A549 (cell line): ENCODE measurements at places on chromosomes 5 and 9.
A peak's percentile ranks its signal among the peaks of the same experiment; 100 is the strongest.

- no peak for DNase-seq
Observed at GRCh38 chr9:108212184-108212583, 643.6 kb downstream of the ACTL7B start.

DNA sequence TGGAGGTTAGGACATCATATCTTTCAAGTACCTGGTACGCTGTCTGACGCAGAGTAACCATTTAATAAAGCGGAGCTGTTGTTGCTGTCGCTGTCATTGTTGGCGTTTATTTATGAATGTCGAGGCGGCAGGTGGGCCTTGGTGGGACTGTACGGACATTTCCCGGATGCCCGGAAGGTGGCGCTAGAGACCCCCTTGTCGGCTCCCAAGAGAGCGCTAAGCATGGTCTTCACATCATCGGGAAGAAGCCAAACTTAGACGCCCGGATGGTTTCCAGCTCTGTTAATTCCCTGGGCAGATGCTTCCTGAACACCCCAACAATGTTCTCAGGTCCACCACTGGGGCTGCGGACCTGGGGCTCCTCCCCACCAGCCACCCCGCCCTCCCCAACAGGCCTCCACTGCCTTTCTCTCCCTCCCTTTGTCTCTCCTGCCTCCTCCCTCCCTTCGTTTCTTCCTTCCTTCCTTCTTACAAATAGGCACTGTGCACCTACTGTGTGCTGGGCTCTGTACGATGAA is 54.1 kb downstream of the DUSP1 start:
- peak; percentile 89 for DNase-seq

- no peak for DNase-seq
Observed at GRCh38 chr9:111413996-111414395, 70.2 kb downstream of the ECPAS start.

- DNase-seq = peak; percentile 39
Observed at GRCh38 chr5:172451771-172452197, 2.5 kb downstream of the SH3PXD2B start.

- DNase-seq = peak; percentile 69
Observed at GRCh38 chr5:61768692-61769281, 436.7 kb downstream of the ZSWIM6 start.

DNA sequence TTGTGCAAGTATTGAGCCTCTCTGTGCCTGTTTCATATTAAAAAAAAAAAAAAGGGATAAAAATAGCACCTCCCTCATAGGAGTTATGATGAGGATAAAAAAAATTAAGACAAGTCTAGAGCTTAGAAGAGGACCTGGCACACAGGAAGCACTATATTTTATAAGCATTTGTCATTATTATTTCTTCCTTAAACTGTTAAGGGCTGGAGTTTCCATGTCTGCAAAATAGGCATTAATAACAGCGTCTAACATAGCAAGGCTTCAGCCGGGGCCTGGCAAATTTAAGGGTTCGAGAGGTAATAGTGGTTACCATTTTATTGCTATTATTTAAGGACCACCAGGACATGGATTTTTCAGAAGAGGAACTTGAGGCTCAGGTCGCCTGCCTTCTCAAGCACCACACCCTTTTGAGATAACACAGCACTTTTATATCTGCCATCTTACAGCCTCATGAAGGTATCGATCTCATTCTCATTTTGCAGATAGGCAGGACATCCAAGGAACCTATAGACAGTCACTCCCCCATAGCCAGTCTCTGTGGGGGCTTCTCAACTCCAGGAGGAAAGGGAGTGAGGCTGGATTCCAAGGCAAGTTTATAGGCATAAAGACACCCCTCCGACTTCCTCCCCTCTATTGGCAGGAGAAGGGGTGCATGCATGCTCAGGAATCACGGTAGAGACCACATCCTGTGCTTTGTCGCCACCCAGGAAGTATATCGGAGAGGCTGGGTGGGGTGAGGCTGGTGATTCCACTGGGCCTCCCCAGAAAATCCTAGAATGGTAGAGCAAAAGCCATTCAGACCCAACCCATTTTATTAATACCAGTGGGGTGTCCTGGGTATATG is 2.4 kb downstream of the ANXA6 start:
- DNase-seq = no peak

DNA sequence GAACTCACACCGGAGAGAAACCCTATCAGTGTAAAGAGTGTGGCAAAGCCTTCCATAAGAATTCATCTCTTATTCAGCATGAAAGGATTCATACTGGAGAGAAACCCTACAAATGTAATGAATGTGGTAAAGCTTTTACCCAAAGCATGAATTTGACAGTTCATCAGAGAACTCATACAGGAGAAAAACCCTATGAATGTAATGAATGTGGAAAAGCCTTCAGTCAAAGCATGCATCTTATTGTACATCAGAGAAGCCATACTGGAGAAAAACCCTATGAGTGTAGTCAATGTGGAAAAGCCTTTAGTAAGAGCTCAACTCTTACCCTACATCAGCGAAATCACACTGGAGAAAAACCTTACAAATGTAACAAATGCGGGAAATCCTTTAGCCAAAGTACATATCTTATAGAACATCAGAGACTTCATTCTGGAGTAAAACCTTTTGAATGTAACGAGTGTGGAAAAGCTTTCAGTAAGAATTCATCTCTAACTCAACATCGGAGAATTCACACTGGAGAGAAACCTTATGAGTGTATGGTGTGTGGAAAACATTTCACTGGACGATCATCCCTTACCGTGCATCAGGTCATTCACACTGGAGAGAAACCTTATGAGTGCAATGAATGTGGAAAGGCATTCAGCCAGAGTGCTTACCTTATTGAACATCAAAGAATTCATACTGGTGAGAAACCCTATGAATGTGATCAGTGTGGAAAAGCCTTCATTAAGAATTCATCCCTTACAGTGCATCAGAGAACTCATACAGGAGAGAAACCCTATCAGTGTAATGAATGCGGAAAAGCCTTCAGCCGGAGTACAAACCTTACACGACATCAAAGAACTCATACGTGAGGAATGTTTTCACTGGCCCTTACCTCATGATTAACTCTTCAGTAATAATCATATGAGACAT is 8.9 kb upstream of the ZNF454 start:
- no peak for DNase-seq

DNA sequence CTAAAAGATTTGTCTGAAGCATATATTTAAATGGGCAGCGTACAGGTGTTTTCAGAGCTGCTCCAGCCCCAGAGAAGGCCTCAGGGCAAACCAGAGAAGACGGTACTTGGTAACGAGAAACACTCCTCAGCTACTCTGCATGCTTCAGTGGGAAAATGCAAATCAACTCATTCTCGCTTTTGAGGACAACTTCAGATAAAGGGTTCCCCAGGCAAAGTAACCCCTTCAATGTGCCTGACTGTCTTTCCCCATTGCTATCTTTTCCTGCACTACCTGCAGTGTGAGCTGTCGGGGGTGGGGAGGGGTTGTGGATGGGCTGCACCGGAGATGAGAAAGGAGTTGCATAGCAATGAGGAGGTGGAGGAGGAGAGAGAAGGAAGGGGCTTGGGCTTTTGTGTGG is 339.7 kb upstream of the CLINT1 start:
- DNase-seq = no peak

- peak; percentile 75 for DNase-seq
Observed at GRCh38 chr9:69412741-69413150, 87.7 kb downstream of the ENTREP1 start.

GRCh38 chr9:2072752-2073405 is 57.7 kb downstream of the SMARCA2 start:
- DNase-seq = no peak

- DNase-seq = no peak
Observed at GRCh38 chr5:107604990-107605389, 65.7 kb downstream of the EFNA5 start.

DNA sequence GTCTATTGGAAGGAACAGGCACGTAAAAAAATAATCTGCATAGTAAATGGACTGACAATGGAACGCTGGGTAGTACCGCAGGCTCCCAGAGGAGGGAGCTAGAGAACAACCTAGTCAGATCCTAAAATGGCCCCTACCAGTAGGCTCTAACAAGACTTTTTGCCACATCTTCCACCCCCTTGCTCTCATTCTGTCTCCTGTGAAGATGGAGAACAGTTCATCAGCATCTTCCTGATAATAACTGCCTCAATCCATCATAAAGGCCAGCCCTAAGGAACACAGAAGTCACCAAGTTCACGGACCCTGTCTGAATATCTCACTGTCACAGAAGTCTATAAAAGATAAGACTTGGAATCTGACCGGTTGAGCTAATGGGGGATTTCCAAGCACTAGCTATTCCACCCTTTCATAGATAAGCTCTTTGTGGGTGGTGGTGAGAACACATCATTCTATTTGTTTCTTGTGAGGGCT is 133.4 kb downstream of the SLC1A3 start:
- peak; percentile 47 for DNase-seq

- no peak for DNase-seq
Observed at GRCh38 chr5:80204808-80205614, 50.8 kb downstream of the SERINC5 start.

GRCh38 chr5:90940227-90940995 is 381.8 kb downstream of the ADGRV1 start:
- DNase-seq = peak; percentile 40

GRCh38 chr5:42810834-42811590 is 680 bp downstream of the SELENOP start:
- DNase-seq = no peak

- DNase-seq = no peak
Observed at GRCh38 chr5:61362796-61363368, 30.8 kb downstream of the ZSWIM6 start.

DNA sequence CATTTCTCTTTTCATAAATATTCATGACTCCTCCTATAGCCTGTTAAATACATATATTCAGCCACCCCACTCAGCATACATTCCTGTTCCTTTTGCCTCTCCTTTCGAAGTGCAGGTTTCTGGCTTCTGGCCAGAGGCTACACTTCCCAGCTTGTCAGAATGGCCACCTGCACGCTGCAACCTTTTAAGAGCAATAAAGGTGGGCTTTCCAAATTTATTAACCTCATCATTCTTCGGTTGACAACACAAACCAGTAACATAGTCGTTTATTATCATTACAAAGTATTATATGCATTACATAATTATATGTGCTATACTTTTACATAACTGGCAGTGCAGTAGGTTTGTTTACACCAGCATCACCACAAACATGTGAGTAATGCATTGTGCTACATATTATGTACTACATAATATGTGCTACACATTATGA is 16.5 kb upstream of the TMEM171 start:
- DNase-seq = no peak

DNA sequence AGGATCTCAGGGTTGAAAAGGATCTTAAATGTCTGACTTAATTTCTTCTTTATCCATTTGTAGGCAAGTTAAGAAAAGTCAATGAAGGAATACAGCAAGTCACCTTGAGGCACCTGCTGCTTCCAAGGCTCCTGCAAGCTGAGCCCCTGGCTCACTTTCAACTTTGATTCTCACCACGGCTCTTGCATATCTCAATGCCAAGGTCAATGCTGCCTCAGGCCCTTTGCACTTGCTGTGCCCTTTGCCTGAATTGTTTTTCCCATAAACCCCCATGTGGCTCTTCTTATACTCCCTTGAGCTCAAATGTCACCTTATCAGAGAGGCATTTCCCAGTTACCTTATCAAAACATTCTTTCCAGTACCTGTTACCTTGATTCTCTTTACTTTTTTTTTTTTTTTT is 144.3 kb upstream of the RAPGEF1 start:
- DNase-seq = no peak

GRCh38 chr9:16515879-16516301 is 354.6 kb downstream of the BNC2 start:
- no peak for DNase-seq
